Amygdala (tissue), 56 donors: ENCODE measurements at places on chromosomes 16 and 17.

GRCh38 chr16:22077700-22078313 lies 14.5 kb upstream of the VWA3A start:
- DNase-seq = peak; percentile 10

GRCh38 chr17:62139141-62139540 lies 74.1 kb upstream of the MED13 start:
- no peak for DNase-seq

DNA sequence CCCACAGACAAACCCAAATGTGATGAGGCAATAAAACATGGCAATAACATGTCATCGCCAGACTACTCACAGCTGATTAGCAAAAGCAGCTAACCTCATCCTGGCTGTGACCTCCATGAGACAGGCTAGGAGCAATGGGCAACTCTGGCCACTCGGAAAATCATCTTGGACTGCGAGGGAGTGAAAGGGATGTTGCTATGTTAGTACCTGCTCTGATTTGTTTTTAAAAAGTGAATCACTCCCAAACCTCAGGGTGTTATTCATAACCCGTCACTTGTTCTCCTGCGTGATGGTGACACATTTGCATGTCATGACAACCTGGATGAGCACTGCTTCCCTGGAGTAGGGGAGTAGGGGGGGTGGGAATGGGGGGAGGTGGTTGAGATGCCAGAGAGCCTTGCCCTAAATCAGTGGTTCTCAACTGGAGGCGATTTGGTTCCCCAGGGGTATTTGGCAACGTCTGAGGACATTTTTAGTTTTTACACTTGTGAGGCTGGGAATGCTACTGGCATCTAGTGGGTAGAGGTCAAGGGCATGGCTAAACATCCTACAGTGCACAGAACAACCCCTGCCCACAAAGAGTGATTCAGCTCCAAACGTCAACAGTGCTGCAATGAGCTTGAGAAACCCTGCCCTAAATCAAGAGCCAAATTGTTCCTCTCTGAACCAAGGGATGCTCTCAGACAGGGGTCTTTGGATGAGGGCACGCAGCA lies 241.7 kb downstream of the SOX9 start:
- no peak for DNase-seq

- DNase-seq = no peak
These were observed 57.7 kb upstream of the SLC25A19 start for GRCh38 chr17:75346906-75347305.

GRCh38 chr17:75588596-75589011 lies 1.0 kb downstream of the MYO15B start:
- DNase-seq = no peak

DNA sequence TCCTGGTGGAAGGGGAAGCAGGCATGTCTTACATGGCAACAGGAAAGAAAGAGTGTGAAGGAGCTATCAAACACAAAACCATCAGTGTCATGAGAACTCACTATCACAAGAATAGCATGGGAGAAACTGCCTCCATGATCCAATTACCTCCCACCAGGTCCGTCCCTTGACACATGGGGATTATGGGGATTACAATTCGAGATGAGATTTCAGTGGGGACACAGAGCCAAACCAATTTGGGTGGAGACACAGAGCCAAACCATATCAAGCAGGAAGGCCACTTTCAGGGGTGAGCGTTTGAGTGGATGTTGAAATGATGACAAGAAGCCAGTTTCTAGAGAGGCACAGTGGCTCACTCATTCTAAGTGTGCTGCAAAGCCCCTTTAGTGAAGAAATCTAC lies 143.8 kb downstream of the CPPED1 start:
- DNase-seq = no peak

DNA sequence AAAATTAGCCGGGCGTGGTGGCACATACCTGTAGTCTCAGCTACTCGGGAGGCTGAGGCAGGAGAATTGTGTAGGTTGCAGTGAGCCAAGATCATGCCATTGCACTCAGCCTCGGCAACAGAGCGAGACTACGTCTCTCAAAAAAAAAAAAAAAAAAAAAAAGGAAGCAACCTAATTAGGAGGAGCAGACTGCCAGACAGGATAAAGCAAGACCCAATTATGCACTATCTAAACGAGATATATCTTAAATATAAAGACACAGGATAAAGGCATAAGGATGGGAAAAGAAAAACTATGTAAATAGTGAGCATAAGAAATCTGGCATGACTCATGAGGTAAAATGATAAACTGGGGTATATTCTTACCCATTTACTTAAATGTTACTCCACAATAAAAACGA lies 4.9 kb downstream of the TXNDC11 start:
- no peak for DNase-seq

- DNase-seq = no peak
These were observed 28.7 kb upstream of the RSL1D1 start for GRCh38 chr16:11880007-11880406.

DNA sequence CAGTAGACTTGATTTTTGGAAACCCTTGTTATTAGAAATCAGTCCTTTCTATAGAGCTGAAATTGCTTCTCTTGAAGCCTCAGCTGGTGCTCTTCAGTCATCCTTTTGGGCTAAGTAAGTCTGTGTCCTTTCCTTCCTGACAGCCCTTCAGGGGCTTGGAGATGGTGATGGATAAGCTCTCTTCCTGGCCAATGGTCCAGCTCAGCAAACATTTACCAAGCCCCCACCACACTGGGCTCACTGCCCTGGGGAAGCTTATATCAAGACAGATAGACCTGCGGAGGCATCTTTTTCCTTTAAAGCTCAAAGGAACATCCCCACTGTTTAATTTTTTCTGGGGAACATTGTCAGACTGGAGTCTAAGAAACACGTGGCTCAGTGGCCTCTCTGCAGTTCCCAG lies 139.6 kb downstream of the HAPSTR1 start:
- no peak for DNase-seq

DNA sequence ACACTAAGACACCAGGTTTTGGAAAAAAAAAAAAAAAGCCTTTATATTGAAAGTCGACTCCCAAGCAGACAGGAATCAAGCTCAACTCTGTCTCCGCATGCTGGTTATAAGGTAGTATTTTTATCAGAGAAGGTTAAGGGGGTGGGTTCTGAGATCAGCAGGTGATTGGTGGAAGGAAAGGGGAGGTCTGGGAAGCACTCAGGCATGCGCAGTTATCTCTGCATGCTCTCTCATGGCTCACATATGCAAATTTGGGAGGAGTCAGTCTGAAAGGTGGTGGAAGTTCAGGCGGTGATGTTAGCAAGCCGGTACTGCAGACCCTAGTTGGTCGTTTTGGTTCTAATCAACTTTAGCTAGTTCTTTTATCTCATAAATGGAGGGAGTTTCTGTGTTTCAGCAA lies 357.6 kb upstream of the C16orf82 start:
- no peak for DNase-seq

DNA sequence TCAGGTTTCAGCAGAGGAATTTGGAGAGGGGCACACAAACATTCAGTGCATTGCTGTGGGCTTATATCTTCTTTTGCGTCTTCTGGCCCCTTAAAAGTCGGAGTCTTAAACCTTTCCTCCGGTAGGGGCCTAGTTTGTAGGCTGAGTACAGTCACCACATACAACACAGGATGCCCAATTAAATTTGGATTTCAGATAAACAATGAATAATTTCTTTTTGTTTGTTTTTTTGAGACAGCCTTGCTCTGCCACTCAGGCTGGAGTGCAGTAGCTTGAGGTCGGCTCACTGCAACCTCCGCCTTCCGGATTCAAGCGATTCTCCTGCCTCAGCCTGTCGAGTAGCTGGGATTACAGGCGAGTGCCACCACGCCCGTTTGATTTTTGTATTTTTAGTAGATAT lies 26.7 kb upstream of the ADORA2B start:
- DNase-seq = no peak

DNA sequence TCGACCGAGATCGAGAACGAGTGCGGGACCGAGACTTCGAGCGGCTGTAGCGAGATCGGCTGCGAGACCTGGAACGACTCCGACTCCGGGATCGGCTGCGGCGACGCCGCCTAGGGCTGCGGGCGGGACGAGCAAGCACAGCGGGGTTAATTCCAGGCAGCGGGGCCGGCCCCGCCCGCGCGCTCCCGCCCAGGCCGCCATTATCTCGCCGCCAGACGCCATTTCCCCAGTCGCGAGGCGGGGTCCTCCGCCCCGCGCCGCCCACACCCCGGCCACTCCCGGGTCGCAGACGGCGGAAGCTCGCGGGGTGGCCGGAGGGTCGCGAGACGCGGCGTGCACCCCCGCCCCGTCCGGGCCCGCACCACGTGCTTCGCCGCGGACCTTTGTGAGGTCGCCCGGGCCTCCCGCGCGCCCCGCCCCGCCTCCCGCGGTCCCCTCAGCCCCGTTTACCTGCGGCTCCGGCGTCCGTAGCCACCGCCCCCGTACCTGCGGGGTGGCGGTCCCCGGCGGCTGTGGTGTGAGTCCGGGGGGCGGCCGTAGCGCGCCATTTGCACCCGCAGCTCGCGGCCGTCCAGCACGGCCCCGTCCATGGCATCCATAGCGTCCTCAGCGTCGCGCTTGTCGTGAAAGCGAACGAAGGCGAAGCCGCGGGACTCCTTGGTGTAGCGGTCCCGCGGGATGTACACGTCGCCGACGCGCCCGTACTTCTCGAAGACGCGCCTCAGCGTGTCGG lies 616 bp downstream of the SRSF2 start:
- peak; percentile 61 for DNase-seq

DNA sequence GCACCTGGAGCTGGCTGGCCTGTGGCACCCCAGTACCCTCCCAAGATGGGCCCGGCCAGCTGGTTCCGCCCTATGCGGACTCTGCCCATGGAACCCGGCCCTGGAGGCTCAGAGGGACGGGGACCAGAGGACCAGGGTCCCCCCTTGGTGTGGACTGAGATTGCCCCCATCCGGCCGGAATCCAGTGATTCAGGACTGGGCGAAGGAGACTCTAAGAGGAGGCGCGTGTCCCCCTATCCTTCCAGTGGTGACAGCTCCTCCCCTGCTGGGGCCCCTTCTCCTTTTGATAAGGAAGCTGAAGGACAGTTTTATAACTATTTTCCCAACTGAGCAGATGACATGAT lies 12.0 kb downstream of the TBX21 start:
- DNase-seq = no peak

DNA sequence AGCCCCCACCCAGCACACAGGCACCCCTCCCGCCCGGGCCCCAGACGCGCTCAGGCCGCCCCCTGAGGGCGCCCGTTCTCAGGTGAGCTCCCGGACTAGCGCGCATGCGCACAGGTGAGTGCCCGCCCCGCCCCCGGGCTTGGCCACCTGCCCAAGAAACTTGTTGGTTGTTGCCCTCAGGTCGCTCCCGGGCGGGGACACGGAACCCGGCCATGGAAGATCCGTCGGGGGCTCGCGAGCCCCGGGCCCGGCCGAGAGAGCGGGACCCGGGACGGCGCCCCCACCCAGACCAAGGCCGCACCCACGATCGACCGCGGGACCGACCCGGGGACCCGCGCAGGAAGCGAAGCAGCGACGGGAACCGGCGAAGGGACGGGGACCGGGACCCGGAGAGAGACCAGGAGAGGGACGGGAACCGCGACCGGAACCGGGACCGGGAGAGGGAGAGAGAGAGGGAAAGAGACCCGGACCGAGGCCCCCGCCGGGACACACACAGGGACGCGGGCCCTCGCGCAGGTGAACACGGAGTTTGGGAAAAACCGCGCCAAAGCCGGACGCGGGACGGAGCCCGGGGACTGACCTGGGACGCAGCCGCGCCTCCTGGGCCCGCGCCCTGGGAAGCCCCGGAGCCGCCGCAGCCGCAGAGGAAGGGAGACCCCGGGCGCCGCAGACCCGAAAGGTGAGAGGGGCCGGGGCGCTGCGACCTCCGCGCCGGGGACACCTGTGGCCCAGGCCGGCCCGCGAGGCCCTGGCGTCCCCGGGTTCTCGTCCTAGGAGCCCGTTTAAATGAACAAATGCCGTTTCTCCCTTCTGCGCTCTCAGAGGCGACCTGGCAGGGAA lies at the start of gene MARVELD3:
Gene MARVELD3 (plus strand): TSS at position 167 of the 840 bp plus-strand sequence. CDS start 46 bp downstream, at position 213.
- DNase-seq = no peak

DNA sequence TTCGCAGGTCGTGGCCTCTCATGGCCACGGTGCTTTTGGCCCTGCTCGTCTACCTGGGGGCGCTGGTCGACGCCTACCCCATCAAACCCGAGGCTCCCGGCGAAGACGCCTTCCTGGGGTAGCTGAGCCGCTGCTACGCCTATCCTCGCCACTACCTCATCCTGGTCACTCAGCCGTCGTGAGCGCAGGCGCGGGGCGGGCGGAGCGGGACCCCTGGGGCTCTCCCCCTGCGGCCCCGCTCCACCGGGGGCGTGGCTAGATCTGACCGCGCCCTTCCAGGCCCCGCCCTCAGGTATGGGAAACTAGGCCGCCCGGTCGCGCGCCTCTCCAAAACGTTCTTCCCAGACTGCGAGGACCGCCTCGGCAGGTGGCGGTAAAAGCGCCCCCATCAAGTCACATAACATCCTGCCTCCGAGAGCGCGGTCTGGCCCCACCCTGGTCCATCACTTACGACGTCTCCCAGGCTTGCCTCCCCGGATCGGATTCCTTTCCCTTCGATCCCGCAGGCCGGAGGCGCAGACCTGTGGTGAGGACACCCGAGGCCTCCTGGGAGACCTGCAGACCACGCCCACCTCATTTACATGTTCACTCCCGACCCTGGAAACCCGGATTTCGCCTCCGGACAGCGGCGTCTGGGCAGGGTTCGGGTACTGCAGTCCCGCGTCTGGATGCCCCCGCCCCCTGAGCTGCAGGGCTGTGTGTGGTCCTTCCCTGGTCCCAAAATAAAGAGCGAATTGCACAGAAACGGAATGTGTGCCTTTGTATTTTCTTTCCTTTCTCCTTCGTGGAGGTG lies 91.5 kb upstream of the TMEM97 start:
- peak; percentile 37 for DNase-seq

- no peak for DNase-seq
These were observed 9.6 kb downstream of the AFMID start for GRCh38 chr17:78196716-78197115.

DNA sequence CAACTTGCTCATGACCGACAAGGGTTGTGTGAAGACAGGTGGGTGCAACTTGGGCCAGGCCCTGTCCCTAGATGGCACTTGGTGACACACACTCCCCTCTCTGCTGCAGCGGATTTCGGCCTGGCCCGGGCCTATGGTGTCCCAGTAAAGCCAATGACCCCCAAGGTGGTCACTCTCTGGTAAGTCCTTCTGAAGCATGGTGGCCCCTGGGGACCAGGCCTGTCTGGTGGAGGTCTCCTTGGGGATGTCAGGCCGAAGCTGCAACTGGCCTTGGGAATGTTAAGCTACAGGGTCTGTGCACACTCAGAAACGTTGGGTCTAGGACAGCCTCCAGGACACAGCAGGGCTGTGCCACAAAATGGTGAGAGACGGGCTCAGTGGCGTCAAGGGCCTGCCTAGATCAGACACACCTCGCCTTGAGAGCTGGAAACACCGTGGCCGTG lies 6.8 kb downstream of the CDK10 start:
- DNase-seq = no peak
